ENCODE measurements at places on chromosomes 3 and 15. TPM values are rescaled to one million over a fixed set of nuclear protein-coding genes. Genes with fewer than 3 reads are reported as not detected.

DNA sequence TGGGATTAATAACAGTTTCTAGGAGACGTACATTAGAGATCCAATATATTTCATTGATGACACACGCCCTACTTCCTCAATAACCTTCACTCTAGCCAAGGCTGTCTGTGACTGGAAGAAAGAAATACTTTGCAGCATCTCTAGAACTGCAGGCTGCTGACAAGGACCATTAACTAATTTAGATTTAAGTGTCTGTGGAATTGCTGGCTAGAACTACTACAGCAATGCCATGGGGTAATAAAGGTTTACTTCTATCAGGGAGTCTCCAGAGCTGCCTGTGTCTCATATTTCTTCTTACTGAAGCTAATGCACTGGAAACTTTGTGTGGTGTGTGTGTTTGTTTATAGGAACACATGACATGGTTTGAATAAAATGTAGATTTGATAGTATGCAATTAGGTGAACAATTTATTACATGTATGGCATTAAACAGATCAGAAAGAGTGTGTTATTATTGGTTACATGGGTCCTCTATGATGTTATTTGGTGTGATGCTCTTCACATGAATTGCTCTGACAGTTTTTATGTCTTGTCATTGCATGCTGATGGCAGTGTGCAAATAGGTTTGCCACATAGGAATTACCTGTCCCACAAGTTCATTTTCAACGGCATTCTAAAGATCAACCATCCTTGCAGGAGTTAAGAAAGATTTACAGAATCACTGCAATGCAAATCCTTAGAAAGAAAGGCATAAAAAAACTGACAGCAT, 916.2 kb upstream of the CADM2 start:
- no peak for DNase-seq

DNA sequence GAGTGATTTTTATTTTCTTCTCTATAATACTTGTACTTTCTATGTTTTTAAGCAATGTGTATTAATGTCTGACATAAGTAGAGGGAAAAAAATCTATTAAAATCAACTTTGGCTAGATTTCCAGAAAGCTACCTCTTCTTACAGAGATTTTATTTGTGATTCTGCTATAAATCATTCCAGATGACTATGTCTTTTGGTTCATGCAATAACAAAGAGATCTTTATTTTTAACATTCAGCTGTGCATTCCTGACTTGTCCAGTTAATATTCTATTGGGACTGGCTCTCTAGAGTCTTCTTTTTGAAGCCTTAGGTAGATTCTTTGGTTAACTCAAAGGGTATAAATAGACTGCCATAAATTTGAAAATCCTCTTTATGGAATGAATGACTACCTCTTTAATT, 74.3 kb upstream of the ARPP21 start:
- DNase-seq = no peak

DNA sequence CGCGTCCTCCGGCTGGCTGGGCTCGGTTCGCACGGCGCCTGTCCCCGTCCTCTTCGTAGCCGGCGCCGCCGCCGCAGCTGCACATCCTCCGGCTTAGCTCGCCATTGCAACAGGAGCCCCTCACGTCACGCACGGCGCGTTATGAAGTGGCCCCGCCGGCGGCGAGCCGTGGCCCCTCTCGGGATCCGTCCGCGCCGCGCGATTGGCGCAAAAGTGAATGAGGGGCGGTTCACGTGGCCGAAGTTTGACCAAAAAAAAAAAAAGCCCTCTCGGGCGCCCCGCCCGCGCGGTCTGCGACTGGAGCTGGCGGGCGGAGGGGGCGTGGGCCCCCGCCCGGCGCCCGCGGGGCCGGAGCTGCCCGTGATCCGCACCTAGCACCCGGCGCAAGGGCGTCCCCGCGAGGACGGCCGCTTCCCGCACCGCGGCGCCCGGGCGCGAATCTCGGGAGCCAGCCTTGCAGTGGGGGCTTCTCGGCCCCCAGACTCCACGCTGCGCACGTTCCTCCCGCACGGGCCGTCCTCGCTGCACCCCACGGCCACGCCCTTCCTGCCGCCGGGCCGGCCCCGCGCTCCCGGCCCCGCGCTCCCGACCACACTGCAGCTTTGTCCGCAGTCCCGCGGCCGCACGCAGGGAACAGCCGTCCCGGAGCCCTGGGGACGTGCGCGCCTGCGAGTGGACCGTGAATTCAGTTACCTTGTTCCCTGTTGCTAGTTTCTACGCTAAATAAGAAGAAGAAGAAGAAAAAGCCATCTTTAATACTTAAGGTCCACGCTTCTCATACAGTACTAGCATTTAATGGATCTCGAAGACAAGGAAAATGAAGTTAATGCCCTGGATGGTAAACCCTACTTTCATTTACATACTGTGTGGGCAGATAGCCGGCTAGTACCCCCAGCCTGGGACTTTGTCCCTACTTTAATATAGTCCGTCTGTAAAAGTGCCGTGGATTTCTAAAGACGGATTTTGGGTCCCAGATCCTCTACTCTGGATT, at the start of gene CHSY1:
Gene CHSY1, minus strand, starts transcription at position 219 of the 991 bp plus-strand sequence. CDS start 592 bp downstream, outside the sequence.
- DNase-seq = peak; percentile 96

GRCh38 chr3:134709076-134709475, 58.3 kb upstream of the KY start:
- DNase-seq = no peak

DNA sequence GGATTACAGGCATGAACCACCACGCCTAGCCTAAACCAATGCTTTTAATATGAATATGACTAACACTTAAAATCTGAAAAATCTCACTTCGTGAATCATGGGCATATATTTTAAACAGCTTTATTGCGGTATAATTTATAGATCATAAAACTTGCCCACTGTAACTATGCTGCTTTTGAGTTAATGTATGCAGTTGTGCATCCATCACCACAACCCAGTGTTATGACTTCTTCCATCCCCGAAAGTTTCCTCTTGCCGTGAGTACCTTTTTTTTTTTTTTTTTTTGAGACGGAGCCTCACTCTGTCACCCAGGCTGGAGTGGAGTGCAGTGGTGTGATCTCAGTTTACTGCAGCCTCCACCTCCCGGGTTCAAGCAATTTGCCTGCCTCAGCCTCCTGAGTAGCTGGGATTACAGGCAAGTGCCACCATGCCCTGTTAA, 7.1 kb downstream of the KAT2B start:
- no peak for DNase-seq

DNA sequence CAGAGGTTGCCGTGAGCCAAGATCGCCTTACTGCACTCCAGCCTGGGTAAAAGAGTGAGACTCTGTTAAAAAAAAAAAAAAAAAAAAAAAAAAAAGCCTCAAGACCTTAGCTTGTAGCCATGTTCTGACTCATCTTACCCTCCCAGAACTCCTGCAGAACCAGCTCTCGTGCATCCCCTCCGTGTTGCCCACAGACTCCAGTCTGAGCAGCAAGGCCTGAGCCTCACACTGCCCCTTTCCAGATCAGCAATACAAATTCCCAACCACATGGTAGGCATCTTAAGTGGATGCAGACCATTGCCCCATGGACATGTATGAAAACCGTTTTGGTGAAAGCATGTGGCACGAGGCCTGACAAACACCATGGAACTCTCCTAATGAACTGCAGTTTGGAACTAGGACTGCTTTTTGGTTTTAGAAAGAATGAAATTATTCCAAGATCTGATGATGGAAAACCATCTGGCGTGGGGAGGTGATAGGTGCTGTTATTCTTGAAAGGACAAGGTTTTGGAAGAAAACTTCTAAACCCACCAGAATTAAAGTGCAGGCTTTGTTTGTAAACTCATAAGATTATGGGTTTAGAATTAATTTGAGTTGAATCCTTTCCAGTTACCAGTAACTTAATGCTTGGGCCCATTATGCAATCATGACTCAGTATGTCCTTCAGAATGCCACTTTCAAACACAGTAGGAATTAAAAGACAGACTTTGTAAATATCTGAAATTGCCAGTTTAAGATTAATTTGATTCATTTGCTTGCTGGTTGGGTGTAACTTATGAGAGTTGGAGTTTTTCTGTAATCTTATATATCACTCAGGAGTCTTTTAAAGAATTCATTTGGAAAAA, 163.7 kb upstream of the LRTM1 start:
- DNase-seq = no peak

DNA sequence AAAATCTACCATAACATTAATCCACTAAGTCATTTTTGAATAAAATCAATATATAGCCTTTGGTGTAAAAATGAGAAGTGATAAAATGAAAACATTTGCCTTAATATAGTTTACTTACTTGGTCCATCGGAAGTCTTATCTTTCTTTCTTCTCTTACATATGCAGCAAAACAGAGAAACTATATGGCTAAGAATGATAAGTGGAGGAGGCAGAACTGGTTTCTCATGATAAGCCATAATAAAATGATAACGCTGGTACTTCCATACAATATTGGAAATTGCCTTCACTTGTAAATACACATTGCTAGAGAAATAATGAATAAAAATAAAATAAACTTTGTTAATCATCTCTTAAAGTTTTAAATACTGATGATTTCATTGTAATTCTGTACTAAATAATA, 47.8 kb upstream of the USP50 start:
- DNase-seq = no peak

DNA sequence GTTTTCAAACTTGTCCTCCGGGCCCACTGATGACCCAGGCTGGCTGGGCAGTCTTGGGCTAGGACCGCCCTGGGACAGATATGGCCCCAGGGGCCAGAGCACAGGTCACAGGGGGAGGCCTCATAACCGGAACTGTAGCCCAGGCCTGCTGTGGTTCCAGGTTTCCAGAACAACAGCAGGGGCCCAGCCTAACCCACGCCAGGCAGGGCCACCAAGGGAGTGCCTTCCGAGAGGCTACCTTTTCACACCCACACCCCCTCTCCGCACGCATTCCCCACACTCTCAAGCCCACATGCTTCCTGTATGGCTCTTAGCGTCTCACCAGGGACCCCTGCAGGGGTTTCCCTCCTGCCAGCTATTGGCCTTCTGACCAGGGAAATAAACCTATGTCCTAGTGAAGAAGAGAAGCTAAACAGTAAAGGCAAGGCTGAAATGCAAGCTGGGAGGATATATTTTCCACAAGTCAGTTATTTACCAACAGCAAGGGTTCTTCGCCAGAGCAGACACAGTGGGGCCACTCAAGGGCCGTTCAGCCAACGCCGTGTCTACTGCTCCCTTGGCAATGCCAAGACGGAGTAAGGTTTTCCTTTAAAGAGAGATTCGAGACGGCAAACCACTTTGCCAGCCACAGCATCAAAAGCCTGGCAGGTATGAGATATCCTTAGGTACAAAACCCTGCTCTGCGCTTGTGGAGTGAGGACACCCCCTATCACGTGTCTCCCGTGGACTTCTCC, 135.1 kb downstream of the ATP10A start:
- no peak for DNase-seq

BLM gene
- total RNA-seq = 45.3 TPM

GRCh38 chr3:52328536-52329080, 12.5 kb downstream of the DNAH1 start:
- DNase-seq = no peak

DNA sequence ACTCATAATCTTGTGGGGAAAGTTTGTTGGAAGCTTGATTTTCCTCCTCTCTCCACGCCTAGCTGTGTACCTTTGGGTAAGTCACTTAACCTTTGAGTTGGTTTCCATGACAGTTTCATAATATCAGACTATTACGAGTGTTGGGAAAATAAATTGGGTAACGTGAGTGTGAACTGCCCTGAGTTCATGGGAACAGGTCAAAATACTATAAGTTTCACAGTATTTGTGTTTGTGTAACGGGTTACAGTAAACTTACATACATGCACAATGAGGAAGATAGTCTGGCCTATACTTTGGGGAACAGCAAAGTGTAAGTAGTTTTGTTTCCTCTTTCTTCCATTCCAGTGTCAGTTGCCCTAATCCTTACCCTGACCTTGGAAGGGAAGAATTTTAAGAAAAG, 509.9 kb downstream of the MECOM start:
- DNase-seq = no peak

- DNase-seq = no peak
These were observed 393.3 kb downstream of the FEZF2 start for GRCh38 chr3:61980041-61980440.

- DNase-seq = no peak
These were observed 282.4 kb downstream of the ARPP21 start for GRCh38 chr3:35921718-35922117.

EFL1 gene
- 10.7 TPM for total RNA-seq

GRCh38 chr3:117346901-117347300, 637.3 kb downstream of the TUSC7 start:
- DNase-seq = no peak

TRPM1 gene
- not detected for total RNA-seq

PLAAT1 gene
- total RNA-seq = 10.0 TPM

ELL3 gene
- 1.9 TPM for total RNA-seq

SYNPR gene
- total RNA-seq = 14.4 TPM

ZNF385D gene
- 1.2 TPM for total RNA-seq

B4GALT4 gene
- 13.5 TPM for total RNA-seq

DNA sequence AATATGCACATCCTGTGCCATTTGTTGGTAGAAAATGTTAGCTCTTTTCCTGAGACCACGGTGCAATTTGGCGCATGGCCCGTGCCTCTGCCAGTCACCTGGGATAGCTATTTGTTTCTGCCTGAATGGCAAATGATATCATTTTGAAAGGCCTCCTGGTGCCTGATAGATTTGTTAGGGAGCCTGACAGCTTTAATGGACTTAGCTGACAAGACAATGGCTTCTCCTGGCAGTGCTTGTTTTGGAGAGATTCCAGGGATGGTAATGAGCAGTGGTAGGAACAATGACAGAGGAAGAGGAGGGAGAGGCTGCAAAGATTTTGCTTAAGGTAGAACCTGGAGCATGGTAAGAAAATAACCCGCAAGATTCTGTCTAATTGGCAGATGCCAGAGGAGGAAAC, 268.5 kb downstream of the CLSTN2 start:
- no peak for DNase-seq

- no peak for DNase-seq
These were observed 143.6 kb upstream of the GRM7 start for GRCh38 chr3:6717026-6717943.

DNA sequence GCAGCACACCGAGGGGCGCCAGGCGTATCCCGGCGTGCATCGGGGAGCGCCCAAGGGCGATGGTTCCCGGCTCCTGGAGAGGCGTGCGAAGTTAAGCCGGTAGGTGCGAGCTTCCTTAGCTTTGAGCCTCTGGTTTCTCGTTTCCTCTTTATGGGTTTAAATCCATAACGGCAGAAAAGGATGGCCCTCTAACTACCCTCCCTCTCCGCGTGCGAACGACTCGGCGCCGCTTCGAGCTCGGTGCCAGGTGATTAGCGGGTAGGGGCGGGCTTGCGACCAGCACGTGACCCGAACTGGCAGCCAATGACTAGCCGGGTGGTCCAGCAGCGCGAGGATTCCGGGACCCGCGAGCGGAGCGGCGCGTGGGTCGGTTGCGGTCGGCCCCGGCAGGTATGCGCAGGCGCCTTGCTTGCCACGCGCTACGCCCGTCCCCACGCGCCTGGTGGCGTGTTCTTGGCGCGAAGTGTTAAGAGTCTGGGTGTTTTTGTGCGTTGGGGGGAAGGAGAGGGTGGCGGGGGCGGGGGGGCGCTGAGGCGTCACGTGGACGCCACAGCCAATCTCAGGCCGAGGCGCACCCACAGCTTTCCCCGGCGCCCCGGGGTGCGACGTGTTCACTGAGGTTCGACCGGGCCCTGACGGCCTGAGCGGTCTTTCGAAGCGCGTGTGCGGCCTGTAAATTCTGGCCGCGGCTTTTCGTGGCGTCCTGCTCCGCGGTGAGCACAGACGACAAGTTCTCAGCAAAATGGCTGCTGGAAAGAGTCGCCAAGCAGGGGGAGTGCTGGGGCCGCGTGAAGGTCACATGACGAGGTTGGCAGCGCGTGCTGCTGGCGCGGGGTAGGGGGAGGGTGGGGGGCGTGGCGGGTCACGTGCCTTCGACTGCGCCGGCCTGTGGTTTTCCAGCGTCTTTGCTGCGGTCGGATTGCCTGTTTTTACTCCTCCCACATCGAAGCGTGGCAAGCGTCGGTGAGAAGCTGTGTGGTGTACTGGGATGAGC, 38.7 kb upstream of the MGA start:
- peak; percentile 93 for DNase-seq

GRCh38 chr3:122318620-122319019, 6.4 kb upstream of the CSTA start:
- DNase-seq = no peak

Measured in right cardiac atrium (tissue), 5 donors.